BE2C (cell line): ENCODE measurements at places on chromosomes 2 and 18.

GRCh38 chr18:41938445-41938844, 16.6 kb upstream of the PIK3C3 start:
- DNase-seq = no peak

GRCh38 chr2:3009483-3009882, 368.1 kb downstream of the EIPR1 start:
- DNase-seq = no peak

- no peak for DNase-seq
These were observed 122.3 kb upstream of the SIX2 start for GRCh38 chr2:45131587-45131986.

DNA sequence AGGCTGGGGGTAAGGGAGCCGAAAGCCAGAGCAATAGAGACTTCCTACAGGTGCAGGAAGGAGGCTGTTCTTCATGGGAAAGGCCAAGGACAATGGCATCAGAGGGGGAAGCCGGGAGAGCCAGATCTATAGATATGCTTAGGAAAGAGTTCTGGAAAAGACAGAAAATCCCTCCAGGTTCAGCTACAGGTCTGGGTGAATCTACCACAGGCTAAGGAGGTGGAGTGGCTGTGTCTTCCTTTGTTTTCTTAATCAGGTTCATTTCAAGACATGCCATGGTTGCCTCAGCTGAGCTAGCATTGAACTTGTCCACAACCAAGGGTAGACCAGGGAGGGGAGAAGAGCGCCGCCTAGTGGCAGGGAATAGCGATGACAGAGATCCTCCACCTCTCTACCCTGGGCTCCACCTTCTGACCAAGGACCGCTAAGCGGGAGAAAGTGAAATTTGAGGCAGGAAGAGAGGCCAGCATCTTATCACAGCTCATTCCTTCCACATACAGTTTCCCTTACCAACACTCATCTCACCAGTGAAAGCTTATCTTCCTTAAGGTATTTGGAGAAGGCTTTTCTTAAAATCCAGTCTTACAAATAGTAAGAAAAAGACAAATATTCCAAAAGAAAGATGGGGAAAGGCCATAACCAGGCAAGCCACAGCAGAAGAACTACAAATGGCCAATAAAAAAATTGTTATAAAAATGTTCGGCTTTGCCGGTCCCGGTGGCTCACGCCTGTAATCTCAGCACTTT, 74.2 kb downstream of the VIT start:
- peak; percentile 59 for DNase-seq

DNA sequence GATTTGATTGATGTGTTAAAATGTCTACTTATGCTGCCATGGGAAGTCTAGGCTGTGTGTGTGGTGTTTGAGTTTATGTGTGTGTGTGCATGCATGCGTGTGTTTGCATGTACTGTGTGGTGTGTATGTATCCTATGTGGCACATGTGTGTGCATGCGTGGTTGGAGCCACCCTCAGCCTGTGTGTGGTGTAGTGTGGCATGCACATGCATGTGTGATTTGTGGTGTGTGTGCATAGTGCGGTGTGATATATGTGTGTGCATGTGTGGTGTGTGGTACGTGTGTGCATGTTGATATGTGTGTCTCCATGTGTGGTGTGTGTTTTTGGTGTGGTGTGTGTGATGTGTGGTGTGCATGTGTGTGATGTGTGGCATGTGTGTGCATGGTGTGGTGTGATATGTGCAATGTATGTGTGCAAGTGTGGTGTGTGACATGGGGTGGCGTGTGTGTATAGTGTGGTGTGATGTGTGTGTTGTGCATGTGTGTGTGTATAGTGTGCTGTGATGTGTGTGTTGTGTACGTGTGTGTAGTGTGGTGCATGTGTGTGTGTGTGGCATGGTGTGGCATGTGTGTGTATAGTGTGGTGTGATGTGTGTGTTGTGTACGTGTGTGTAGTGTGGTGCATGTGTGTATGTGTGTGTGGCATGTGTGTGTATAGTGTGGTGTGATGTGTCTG, 66.6 kb upstream of the HDAC4 start:
- no peak for DNase-seq

- peak; percentile 87 for DNase-seq
These were observed at the start of gene DTNB for GRCh38 chr2:25673300-25674076. Gene DTNB, minus strand, starts transcription at chr2:25673577. Its CDS starts 20,917 bp downstream, at chr2:25652660.

DNA sequence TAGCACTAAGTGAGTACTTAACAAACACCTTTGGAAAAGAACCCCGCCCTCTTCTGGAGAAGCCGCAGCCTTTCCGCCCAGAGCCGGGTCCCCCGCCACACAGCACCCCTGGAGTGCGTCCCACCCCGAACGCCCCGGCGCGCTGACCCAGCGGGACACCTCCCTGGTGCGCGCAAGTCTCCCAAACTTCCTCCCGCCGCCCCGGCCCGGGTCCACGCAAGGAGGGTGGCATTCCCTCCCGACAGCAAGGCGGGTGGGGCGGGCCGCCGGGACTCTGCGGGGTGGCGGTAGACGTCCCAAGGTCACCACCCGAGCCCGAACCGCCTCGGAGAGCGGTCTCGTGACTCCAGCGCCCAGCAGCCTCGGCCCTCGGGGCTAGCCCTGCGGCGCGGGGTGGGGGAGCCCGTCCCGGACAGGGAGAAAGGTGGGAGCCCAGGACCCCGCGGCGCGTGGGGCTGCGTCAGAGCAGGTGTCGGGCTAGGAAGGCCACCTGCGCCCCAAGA, 598 bp downstream of the CCDC93 start:
- DNase-seq = peak; percentile 10

DNA sequence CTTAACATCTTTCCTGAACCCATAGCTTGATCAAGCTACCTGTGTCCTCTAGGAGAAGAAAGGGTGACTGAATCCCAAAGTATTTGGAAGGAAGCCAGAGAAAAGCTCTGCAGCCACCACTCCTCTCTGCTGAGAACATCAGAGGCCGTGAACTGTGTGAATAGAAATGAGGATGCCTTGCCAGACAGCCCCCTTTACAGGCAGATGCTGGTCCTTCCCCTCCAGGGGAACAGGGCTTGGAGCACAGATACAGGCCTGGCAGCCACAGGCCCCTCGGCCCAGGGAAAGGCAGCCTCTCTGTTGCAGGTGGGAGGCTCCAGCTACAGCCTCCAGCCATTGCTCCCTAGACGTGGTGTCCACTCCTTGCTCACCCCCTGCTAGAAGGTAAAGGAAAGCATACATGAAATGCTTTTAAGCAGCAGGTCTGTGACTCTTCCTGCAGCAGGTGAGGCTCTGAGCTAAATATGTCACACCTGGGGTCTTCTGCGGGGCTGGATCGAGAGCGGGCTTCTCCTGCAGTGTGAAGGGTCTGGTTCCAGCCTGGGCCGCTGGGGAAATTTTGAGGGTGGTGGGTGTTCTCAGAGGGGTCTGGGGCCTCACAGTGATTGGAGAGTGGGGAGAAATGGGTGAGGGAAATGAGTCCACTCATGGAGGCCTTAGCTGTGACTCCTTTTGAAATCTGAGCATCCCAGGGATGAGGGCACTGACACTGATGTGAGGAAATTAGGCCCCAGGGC, 234.0 kb downstream of the KLHL29 start:
- peak; percentile 81 for DNase-seq

- no peak for DNase-seq
These were observed 195.5 kb upstream of the RAB12 start for GRCh38 chr18:8413751-8414150.

- no peak for DNase-seq
These were observed 626.7 kb downstream of the GALR1 start for GRCh38 chr18:77876319-77876865.
